D341Med (cell line): ENCODE measurements at places on chromosomes 2 and 18.

DNA sequence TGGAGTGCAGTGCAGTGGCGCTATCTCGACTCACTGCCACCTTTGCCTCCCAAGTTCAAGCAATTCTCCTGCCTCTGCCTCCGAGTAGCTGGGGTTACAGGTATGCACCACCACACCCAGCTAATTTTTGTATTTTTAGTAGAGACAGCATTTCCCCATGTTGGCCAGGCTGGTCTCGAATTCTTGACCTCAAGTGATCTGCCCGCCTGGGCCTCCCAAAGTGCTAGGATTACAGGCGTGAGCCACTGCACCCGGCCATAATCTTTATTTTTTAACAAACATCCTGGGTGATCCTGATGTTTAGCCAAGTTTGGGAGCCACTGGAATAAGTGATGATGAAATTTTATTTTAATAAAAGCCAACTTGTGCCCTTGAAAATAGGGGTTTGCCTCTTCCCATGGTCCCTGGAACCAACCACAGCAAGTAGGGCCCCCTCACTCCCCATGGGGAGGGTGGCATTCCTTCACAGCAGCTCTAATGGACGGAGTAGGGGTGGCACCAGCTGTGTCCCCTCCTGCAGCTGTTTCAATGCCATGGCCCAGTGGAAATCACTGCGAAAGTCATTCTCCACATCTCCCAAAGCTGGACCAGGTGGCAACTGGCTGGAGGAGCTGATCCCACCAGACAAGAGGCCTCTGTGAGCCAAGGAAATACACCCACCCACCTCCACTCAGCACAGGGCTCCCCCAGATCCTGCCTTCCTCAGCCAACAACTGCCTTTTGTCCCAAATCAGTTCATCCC is 194.8 kb downstream of the ZFP36L2 start:
- no peak for DNase-seq

GRCh38 chr2:12514631-12515437 is 201.9 kb upstream of the TRIB2 start:
- no peak for DNase-seq

GRCh38 chr2:56191617-56192016 is 7.8 kb downstream of the CCDC85A start:
- peak; percentile 36 for DNase-seq

DNA sequence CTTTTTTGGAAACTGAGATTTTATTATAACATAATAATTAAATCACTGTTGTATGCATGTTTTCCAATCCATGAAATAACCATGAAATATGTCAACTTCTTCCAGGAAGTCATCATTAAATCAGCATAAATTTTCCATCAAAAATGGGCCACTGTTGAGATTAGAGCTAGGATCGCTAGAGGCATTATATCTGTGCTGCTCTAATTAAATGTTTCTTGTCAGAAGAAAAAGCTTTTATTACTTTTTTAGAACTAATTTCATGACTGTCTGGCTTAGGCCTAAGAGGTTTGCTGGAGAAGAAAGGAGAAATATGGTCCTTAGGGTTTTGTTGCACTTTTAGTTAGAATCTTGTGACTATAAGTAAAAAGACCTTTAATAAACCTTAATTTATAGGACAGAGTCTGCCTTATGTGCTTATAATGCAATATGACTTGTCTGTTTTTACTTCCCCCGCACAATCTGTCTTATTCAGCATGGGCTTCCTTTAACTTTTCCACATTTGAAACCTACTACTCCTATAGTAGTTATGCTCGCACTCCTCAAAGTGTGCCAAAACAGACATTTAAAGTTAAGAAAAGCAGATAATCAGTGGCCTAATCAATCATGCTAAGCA is 363.4 kb upstream of the GCFC2 start:
- DNase-seq: no peak

GRCh38 chr2:58571181-58571852 is 330.2 kb upstream of the FANCL start:
- peak; percentile 56 for DNase-seq

- peak; percentile 45 for DNase-seq
These were observed 68.8 kb downstream of the SLC66A2 start for GRCh38 chr18:79882522-79883241.

- no peak for DNase-seq
These were observed 14.9 kb upstream of the MBP start for GRCh38 chr18:77147418-77147852.

DNA sequence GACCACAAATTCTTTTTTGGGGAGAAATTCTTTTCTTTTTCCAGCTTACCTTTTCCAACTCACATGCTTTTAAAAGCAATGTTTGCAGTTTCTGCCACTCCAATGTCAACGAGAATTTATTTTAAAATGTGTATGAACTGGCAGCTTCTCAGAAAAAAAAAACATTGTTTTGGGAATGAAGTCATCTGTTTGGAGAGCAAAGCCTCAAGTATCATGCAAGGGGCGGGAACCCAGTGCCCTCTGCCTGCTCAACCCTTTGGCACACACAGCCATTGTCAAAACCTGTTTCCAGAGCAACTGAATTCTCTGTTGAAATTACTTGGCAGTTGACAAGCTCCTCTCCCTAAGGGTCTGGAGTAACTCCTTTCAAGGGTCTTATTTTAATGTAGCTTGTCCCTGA is 128.5 kb downstream of the QPCT start:
- no peak for DNase-seq

GRCh38 chr2:34093790-34094189 is 494.7 kb upstream of the FAM98A start:
- no peak for DNase-seq

GRCh38 chr2:150467621-150467963 is 19.9 kb downstream of the RND3 start:
- no peak for DNase-seq

GRCh38 chr2:66729416-66730330 is 294.7 kb downstream of the MEIS1 start:
- no peak for DNase-seq

DNA sequence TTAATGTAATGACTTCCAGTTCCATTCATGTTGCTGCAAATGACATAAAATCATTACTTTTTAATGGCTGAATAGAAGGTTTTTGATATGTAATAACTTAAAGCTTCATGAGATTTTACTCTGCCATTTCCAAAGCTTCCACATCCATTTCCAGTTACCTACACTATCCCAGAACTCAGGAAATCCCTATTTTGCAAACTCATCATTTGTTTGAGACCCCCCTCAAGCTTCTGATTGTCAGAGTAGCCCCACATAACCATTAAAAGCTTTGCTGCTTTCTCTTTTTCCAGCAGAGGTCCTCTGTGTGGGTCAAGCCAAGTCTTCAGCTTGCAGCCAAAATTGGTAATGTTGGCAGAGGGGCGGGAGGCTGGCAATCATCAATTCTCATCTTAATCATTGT is 50.6 kb upstream of the IL1R1 start:
- DNase-seq: no peak

GRCh38 chr2:205806143-205806905 is 124.0 kb downstream of the NRP2 start:
- no peak for DNase-seq

DNA sequence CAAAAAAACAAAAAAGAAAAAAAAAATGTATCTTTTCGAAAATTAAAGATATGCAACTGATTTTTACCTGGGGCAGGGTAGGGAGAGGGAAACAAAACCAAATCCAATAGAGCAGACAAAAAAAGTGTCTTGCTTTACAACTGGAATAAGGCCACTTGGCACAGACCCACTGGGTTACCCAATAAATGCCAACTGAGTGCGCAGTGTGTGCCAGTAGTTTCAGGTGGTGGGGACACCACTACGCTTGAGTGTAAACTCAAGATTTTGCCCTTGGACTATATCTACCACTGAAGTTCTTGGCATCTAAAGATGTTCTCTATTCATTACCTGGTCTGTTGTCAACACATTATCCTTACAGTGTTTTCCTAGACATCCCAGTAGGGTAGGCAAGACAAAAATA is 16.3 kb downstream of the VPS4B start:
- no peak for DNase-seq

DNA sequence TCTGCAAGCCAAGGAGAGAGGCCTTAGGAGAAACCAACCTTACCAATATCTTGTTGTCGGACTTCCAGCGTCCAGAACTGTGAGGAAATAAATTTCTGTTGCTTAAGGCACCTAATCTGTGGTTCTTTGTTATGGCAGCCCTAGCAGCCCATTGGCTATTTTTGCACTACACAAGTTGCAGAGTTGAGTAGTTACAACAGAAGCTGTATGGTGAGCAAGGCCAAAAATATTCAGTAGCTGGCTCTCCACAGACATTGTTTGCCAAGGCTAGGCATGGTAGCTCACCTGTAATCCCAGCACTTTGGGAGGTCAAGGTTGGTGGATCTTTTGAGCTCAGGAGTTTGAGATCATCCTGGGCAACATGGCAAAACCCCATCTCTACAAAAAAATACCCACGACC is 27.1 kb upstream of the SCYGR1 start:
- no peak for DNase-seq

GRCh38 chr18:67590571-67591141 is 74.1 kb upstream of the DSEL start:
- DNase-seq: no peak

GRCh38 chr2:74685408-74685807 is 31.4 kb downstream of the SEMA4F start:
- DNase-seq: no peak

DNA sequence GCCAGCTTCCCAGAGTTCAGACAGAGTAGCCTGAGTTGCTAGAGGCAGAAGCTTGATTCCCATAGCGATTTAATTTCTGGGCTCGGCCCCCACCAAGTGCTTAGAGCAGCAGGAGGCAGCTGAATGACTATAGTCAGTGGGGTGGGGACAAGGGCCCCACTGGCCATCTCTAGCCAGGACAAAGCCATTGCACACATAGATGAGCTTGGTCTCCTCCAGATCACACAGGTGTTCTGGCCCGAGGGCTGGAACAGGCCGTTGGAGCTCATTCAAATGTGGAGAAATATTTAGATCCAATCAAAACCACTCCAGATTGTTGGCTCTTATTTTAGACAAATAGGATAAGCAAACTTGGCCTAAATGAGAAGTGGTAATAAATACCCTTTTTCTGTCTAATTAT is 287.3 kb upstream of the NCKAP5 start:
- no peak for DNase-seq

DNA sequence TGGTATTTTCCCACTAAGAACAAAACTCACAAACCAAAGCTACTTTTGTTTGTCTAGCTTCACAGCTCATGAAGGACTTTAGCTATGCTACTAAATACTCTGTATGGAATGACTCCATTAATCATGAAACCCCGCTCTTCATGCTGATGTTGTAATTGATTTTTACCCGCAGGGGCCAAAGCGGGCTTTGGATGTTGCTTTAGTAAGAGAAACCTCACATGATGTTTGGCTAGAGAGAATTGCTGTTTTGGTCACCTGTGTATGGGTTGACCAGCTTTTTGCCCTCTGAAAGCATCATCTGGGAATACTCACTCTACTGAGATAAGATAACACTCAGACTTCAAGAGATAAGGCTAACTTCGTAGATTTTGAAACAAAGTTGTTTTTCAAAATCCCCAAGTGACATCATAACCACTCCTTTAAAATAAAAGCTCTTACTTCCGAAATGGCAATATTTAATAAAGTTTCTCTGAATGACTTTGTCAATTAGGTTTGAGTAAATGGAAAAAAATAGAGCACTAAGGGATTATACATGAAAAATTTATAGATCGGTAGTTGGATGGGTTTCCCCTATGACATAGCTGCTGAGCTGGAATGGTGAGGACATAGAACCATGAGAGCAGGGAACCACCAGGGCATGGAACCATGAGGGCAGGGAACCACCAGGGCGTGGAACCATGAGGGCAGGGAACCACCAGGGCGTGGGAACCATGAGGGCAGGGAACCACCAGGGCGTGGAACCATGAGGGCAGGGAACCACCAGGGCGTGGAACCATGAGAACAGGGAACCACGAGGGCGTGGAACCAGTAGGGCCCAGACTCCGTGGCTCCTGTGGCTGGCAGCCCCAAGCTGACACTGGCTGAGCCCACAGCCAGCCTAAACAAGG is 31.9 kb downstream of the ACKR3 start:
- no peak for DNase-seq

DNA sequence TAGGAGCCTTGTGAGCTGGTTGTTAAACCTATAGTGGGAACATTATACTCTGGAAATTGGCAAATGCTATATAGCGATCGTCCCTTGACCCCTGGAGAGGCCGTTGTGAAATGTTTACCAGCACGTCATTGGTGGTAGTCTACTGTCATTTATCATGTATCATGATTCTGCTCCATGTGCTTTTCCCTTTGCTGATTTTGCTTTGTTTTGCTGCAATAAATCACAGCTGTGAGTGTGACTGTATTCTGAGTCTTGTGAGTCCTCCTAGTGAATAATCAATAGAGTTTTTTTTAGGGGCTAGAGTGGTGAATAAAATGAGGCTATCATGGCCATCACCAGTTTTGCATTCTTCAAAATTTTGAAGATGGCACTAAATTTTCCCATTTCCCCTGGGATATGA is 189.1 kb downstream of the HRH4 start:
- DNase-seq: no peak

- no peak for DNase-seq
These were observed 15.8 kb upstream of the ASPRV1 start for GRCh38 chr2:69977186-69977585.

- DNase-seq: no peak
These were observed 69.1 kb upstream of the ZNF516 start for GRCh38 chr18:76564117-76564516.

DNA sequence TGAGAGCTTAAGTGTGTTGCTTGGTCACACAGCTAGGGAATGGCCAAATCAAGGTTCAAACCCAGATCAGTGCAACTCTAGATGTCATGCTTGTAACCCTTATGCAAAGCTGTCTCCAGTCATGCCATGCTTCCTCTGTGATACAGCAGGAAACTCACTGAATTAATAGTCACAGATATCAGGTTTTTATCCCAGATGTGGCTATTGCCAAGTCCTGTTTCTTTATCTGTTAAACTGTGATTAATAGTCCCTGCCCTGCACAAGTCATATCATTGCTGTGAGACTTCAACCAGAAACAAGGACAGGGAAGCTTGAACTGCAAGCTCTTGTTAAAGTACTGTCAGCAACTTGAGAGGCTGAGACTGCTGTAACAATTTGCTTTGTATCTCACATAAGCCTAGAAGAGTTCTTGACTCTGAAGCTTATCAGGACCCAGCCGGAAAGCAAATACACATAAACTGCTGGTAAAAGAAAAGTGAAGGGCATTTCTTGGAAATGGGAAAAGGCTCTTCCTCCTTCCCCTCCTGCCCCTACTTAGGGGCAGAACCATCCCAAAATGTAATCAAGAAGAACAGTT is 609.0 kb downstream of the DCC start:
- DNase-seq: no peak

- DNase-seq: no peak
These were observed 14.2 kb downstream of the SCN9A start for GRCh38 chr2:166361351-166362153.
